Fibroblast of skin of abdomen (primary cell): ENCODE measurements at places on chromosomes 16 and 17.

DNA sequence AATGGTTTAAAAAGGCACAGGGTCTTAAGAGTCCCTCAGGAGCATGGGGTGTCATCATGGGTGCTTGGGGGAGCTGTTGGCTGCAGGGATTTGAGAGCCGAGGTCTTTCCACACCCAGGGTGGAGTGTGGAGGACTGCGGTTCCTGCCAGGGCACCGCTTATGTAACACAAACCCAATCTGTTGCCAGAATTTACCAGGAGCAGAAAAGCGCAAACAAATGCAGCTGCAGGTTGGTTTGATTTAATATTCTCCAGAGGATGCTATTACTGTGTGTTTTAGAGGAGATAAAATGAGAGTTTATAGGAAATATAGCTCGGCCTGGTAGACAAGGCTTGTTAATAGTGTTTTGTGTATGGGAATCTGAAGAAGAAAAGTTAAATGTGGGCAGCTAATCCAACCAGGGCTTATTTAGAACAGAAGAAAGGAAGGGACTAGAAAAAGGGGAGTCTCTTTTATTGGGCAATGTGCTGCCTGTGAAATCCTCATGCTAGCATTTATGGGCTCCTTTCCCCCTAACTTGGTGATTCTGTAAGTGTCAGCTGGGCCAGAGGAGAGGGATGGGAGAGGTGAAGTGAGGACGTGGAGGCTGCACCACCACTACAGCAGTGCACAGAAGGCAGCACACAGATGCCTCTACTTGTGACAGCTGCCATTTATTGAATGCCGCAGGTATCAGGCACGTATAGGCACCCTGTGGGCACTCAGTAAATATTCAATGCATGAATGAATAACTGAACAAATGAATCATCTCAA is 174.7 kb downstream of the KATNIP start:
- no peak for DNase-seq

GRCh38 chr16:69566240-69566980 is 644 bp downstream of the NFAT5 start:
- peak; percentile 75 for DNase-seq

DNA sequence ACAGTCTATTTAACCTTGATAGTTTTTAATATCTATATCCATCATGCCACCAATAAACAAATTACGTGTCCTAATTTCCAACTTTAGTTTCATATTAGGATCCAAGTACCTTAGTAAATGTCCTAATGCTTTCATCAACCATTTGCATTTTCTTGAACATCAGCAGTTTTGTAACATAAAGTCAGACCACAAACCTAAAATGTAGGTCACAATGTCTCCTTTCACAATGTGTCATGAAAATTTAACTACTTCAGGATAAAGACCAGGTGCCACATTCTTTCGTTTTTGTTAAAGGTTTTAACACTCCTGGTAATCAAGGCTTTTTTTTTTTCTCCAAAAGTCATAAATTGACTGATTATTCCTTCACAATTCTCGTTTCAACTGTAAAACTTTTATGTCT is 310.7 kb upstream of the PMFBP1 start:
- DNase-seq: no peak

- DNase-seq: peak; percentile 65
Measured at GRCh38 chr17:60102632-60103096, 23.9 kb upstream of the HEATR6 start.

DNA sequence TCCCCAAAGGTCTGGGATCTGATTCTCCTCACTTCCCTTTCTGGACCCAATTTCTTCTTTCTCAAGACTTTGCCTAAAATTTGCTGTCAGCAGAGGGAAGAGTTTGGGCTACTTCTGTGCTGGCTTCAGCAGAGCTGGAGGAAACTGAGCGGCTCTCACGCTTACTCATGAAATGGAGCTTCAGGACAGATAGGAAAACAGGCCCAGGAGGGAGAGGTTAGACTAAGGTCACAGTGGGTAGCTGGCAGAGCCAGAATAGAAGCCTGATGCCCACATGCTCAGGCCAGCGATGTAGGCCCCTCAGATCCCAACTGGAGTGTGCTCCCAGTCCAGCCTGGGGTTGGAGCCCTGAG is 593 bp downstream of the SLC38A7 start:
- DNase-seq: no peak

DNA sequence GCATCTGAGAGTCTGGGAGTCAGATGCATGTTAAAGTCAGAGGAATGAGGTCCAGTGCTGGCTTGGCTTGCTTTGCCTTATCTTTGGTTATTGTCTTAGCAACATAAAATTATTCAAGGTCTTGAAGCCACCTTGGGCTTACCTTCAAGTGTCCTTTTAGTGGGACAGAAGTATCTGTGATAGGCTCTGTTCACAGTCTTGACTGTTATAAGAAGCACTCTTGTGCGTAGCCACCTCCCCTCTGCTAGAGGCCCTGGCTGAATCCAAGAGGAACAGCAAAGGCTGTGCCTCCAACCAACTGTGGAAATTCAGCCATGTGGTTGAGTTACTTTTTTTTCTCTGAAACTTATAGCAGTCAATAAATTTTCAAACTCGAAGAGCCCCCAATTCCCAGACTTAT is 8.6 kb upstream of the MAP3K3 start:
- no peak for DNase-seq

- peak; percentile 96 for DNase-seq
Measured at GRCh38 chr16:20806168-20807050, at the start of the genes ERI2 and REXO5. TSS of gene ERI2 (minus strand) at chr16:20806472. CDS start at chr16:20806430, 42 bp downstream. TSS of gene REXO5 (plus strand) at chr16:20806527. CDS start at chr16:20806954, 427 bp downstream.

GRCh38 chr16:17359788-17360390 is 110.9 kb downstream of the XYLT1 start:
- DNase-seq: peak; percentile 61

GRCh38 chr17:50354776-50355175 is 8.8 kb downstream of the XYLT2 start:
- no peak for DNase-seq

DNA sequence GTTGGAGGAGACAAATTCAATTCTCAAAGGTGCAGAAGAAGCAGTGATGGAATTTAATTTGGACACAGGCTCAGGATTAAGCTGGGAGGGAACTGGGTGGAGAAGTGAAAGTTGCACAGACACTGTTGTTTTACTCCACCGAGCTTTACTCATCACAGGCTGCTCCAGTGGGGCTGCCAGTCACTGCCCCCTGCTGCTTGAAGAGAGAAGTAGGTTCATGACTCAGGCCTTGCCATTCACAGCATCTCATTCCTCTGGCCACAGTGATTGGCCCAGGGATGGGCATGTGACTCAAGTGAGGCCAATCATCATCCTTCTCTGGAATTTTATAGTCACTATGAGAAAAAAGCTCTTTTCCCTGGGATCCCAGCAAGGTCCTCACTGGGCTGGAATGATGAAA is 11.8 kb downstream of the GNAO1 start:
- no peak for DNase-seq

DNA sequence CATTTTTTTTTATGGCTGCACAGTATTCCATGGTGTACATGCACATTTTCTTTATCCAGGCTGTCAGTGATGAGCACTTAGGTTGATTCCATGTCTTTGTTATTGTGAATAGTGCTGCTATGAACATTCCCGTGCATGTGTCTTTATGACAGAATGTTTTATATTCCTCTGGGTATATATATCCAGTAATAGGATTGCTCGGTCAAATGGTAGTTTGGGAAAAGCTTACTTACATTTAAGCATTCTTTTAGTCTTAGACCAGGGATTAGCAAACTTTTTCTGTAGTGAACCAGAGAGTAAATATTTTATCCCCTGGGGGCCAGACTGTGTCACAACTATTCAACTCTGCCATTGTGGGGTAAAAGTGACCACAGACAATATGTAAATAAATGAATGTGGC is 40.2 kb downstream of the MED13 start:
- peak; percentile 4 for DNase-seq

DNA sequence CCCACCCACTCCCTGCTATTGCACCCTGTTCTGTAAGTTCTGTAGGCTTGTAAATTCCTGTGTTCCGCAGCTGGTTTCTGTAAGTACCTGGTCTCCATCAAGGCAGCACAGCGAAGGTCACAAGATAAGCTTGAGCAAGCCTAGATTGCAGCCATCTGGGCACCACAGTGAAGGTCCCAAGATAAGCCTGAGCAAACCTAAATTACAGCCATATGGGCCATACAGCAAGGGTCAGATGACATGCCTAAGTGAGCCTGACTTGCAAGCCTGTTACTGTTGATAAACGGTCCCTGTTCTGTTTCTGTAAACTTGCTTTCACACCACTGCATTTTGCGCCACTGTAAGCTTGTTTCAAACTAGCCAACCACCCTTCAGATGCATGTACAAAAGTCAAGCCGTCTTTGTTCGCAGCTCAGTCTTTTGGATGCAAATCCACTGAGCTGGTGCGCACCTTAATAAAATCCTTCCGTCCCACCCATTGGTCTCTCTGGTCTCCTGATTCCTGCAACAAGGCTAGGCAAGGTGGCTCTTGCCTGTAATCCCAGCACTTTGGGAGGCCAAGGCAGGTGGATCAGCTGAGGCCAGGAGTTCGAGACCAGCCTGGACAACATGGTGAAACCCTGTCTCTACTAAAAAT is 42.6 kb upstream of the ATF7IP2 start:
- no peak for DNase-seq

GRCh38 chr17:49580055-49580721 is 4.5 kb downstream of the NXPH3 start:
- DNase-seq: no peak

- DNase-seq: no peak
Measured at GRCh38 chr16:1007284-1007850, 25.8 kb downstream of the SOX8 start.

- peak; percentile 89 for DNase-seq
Measured at GRCh38 chr16:68658341-68658973, 13.3 kb downstream of the CDH3 start.

GRCh38 chr16:5442054-5442453 is 344.5 kb upstream of the EEF2KMT start:
- no peak for DNase-seq

GRCh38 chr16:86628614-86629013 is 50.3 kb downstream of the FOXL1 start:
- DNase-seq: peak; percentile 77

DNA sequence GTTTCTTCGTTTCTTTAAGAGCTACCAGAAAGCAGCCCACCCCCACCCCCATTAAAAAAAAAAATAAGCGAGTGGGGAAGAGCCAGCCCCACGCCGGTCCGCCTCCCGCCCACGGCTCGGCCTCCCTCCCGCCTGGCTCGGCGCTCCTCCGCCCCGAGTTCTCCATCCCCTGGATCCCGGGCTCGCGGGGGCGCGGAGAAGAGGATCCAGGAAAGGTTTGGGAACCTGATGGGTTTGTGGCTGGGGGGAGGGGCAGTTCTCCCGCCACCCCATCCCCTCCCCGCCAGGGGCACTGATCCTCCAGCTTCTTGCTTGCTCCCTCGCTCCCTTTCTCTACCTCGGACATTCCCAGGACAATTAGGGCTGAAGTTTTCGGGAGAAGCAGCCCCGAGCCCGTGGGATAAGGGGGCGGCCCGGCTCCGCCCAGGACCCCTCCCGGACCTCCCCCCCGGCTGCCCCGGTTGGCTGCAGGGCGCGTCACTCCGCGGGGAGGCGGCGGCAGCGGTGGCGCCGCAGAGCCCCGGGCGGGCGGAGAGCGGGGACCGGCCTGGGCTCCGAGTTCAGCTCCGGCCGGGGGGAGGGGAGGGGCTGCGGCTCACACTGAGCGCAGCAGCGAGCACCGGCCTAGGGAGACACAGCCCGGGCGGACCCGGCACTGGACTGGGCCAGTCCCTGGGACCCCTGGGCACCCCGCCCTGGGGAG is 1.0 kb upstream of the SALL1 start:
- peak; percentile 95 for DNase-seq

DNA sequence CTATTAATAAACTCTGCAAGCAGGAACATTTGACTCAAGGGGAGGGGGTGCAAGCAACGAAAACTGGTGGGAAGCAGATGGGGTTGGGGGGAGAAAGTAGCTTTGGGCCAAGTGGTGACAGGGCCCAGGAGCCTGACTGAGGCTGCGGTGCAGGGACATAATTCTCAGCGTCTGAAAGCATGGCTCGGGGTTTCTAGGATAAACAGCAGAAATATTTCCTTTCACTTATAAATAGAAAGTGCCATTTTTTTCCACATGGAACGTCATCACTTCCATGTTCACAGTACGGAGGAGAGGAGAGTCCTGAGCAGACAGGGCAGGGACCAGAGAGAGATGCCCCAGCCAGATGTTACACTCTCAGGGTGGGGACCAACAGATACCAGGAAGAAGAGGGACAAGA is 197.1 kb downstream of the ZFHX3 start:
- peak; percentile 59 for DNase-seq

DNA sequence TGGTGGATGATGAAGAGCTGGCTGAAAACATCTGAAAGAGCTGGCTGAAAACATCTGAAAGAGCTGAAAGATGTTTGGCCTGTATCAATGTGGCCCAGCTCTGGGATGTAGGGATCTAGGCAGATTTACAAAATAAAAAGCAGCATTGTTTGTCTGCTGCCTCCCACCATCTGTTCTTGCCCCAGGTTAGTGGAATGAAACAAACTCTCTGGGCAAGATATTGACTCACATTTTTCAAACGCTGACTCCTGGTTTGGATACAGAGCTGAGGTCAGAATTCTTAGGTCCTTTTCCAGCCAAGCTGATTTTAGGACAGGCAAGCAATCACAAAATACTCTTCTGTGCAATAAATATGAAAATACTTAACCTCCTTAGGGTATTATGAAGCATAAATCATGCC is 139.0 kb downstream of the STX8 start:
- DNase-seq: peak; percentile 41

DNA sequence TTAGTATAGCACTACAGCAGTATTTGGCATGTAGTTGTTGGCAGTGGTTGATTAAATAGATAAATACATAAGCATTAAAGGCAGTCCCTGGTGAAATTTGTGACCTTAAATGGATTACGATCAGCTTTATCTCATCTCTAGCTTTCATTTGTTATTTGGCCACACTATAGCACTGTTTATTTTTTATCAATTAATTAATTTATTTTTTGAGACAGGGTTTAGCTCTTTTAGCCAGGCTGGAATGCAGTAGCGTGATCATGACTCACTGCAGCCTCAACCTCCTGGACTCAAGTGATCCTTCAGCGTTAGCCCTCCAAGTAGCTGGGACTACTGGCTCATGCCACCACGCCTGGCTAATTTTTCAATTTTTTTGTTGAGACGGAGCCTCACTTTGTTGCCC is 18.7 kb upstream of the ARHGAP17 start:
- DNase-seq: peak; percentile 24
